ENCODE measurements at places on chromosomes 13 and 19.

GRCh38 chr19:35897706-35898451, 2.5 kb downstream of the NFKBID start:
- no peak for DNase-seq

DNA sequence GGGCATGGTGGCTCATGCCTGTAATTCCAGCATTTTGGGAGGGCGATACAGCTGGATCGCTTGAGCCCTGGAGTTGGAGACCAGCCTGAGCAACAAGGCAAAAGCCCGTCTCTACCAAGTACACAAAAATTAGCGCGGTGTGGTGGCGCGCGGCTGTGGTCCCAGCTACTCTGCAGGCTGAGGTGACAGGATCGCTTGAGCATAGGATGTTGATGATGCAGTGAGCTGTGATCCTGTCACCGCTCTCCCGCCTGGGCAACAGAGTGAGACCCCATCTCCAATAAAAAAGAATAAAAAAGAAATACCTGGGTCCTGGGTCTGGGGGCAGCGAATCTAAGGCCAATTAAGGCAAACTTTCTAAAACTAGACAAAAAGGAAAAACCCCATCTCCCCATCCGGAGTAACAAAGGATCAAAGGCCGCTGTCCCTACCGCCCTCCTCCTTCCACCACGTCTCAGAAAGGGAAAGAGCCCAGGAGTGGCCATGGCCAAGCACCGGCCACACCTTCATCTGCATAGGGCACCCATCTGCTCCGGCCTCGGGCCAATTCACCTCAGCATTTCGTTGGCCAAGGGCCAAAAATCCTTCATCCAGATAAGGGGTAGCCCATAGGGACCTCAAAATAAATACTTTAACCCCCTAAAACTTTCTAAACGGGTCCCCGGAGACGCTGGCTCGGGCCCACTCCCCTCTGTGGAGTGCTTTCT, 851 bp downstream of the ZNF320 start:
- DNase-seq, result peak; percentile 30

- DNase-seq, result no peak
These were observed 23.0 kb upstream of the MYO16 start for GRCh38 chr13:108606424-108606823.

DNA sequence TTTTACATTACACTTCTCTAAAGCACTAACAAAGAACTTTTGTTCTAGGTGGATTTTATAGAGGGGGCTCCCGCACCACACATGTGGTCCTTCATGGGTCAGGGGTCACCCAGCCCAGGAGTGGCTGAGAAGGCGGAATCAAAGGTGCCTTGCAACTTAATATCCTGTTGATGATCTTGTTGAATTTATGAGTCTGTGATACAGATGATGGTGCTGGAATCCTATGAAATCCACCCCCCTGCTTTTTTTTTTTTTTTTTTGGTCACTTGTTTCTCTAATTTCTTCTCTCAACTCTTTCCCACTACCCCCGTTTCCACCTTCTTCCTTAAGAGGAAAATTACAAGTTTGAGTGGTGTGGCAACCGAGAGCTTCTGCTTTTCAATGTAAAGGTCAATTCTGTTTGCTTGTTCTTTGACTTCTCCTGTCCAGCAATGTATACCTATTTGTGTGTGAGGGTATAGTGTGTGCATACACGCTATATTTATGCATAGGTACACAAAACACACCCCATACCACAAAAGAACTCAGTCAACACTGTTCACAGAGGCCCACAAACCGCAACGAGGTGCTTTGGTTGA, 4.2 kb upstream of the ZIC2 start:
- DNase-seq, result no peak

DNA sequence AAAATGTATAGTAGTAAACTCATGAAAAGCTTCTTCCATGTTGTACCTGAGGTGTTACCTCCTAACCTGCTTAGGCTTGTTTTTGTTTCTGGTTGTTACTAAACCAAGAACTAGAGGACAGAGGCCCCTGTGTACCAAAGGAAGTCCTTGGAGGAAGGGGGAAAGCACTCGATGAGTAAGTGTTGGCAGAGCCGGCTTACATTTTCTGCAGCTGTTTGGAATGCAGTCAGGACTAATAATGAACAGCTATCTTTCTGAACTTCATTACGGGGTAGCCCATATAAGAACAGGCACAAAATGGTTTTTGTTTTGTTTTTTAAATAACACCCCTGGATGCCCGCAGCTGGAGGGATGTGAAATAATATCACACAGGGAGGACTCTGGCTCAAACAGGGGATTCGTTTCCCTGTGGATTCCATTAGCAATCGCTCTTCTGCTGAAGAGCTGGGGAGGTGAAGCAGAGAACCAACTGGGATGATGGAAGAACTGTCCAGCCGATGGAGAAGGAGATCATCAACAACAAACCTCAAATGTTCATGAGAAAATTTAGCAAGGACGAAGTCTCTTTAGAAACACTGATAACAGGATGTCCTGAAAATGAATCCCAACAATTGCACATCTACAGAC, 214.2 kb upstream of the MAB21L1 start:
- peak; percentile 78 for DNase-seq
